Calu3 (cell line): ENCODE measurements at places on chromosomes 11 and 22. TPM values are rescaled to one million over a fixed set of nuclear protein-coding genes. Genes with fewer than 3 reads are reported as not detected.

Gene FGF4
- total RNA-seq = not detected in 2 replicates

Gene DDX17
- 342 and 344 TPM in 2 replicates for total RNA-seq

Gene OR8B2
- not detected in 2 replicates for total RNA-seq

Gene DKK3
- total RNA-seq = 11.9 and 14.6 TPM in 2 replicates

Gene DEUP1
- not detected in 2 replicates for total RNA-seq

Gene OR51E2
- not detected in 2 replicates for total RNA-seq

Gene CD3E
- not detected in 2 replicates for total RNA-seq

Gene FIBIN
- not detected in 2 replicates for total RNA-seq

Gene SCN3B
- total RNA-seq = 0.10 and 0.45 TPM in 2 replicates

Gene MMP12
- total RNA-seq = not detected in 2 replicates

Gene TEX12
- not detected in 2 replicates for total RNA-seq

Gene TRIM68
- total RNA-seq = 12.7 and 14.5 TPM in 2 replicates

Gene POU2AF2
- total RNA-seq = 0.35 TPM in 1 of 2 replicates, not detected in the other

Gene CCDC83
- total RNA-seq = not detected in 2 replicates

Gene EMID1
- total RNA-seq = 1.1 and 2.4 TPM in 2 replicates

Gene SERPING1
- total RNA-seq = 61.8 and 112 TPM in 2 replicates

Gene SLC7A4
- total RNA-seq = 0.14 TPM in 1 of 2 replicates, not detected in the other

Gene SSH3
- total RNA-seq = 73.0 and 84.3 TPM in 2 replicates

Gene PNPLA5
- not detected in 2 replicates for total RNA-seq

Gene KRTAP5-11
- not detected in 2 replicates for total RNA-seq

Gene SCUBE1
- total RNA-seq = 0.47 and 0.54 TPM in 2 replicates

Gene KRTAP5-7
- not detected in 2 replicates for total RNA-seq

Gene CDON
- 10.6 and 14.8 TPM in 2 replicates for total RNA-seq

Gene PHF21A
- total RNA-seq = 18.8 and 20.5 TPM in 2 replicates

Gene ALKBH3
- total RNA-seq = 19.1 and 32.0 TPM in 2 replicates

Gene MFNG
- total RNA-seq = 19.0 and 22.1 TPM in 2 replicates

Gene PHLDA2
- 111 and 142 TPM in 2 replicates for total RNA-seq
